Urinary bladder (tissue), 4 donors: ENCODE measurements at places on chromosomes 1 and 21.

DNA sequence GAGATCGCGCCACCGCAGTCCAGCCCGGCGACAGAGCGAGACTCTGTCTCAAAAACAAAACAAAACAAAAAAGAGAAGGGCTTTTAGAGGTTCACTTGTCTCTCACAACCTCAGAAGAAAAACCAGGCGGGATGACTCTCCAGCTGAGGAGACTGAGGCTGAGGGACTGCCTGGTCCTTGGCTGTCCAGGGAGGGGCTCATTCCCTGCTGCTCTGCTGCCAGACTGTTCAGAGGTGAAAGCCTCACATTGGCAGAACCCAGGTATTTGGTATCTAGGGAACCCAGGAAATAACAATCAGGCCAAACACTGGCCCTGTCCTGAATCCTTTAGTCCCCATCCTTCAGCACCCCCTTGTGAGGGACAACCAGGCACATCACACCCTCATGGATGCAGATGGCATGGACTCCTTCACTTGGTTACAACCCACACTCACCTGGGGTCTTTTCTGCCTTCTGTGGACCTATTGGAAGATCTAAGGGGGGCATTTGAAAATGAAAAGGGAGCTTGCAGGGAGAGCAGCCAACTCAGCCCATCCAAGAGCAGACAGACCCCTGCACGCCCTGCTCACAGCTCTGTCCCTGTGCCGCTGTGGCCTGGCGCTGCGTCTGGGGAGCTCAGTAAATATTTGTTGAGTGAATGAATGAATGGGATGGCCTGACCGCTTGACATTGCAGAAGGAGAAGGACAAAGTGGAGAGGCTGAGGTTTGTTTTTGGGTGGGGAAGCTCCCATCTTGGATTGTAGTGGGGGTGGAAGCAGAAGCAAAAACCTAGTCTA is 33.4 kb downstream of the CD247 start:
- DNase-seq, result no peak

DNA sequence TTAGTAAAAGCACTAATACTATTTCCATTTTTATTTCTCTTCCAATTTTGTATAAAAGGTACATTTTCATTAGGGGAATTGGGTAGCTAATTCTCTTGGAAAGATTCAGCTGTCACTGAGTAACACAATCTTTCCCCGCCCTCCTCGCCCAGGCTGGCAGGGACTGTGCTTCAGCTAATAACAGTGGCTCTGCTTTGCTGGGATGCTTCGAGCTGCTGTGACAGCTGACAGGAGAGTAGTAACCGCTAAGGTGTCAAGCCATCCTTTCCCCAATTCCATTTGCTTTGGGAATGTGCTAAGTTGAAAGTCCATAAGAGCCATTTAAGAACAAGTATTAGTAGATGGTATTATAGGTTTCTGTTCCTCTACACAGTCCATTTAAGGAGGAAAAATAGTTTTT is 106.7 kb upstream of the NRIP1 start:
- DNase-seq, result no peak

- no peak for DNase-seq
Measured at GRCh38 chr1:109948285-109948630, 36.3 kb upstream of the AHCYL1 start.

DNA sequence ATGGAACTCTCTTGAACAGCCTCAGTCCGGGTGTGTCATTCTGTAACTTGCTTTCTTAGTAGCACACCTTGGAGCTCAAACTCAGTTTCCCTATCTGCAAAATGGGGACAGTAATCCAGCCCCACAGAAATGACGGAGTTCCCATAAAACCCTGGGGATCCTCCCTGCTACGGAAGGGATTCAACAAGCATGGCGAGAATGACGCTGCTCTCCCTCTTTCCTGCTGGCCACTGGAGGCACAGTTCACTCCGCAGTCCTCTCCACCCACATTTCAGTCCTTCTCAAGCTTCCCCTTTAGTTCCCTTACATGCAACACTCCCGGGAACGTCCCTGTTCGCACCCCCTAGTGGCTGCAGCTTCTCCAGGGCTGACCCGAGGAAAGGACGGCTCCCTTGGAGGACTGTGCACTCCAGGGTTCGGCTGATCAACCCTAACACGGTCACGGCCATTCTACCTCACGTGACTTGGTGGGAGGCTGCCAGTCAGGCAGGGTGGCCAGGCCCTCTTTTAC is 20.6 kb downstream of the RUNX3 start:
- no peak for DNase-seq

DNA sequence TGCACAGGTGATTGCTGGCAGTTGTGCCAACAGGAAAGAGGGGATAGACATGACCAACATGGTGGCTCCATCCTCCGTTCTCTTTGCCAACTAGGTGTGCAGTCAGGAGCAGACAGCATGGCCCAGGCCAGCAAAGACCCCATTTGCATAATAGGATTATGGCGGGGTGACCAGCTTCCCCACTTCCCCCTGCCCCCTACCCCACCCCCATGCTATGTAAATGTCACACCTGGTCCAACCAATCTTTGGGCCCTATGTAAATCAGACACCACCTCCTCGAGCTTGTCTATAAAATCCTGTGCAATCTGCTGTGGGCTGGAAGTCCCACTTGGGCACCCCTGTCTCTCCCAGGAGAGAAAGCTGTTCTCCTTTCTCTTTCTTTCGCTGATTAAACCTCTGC is 146.0 kb downstream of the SLC30A10 start:
- no peak for DNase-seq

- DNase-seq, result peak; percentile 11
Measured at GRCh38 chr21:32770871-32771523, 558 bp downstream of the PAXBP1 start.

DNA sequence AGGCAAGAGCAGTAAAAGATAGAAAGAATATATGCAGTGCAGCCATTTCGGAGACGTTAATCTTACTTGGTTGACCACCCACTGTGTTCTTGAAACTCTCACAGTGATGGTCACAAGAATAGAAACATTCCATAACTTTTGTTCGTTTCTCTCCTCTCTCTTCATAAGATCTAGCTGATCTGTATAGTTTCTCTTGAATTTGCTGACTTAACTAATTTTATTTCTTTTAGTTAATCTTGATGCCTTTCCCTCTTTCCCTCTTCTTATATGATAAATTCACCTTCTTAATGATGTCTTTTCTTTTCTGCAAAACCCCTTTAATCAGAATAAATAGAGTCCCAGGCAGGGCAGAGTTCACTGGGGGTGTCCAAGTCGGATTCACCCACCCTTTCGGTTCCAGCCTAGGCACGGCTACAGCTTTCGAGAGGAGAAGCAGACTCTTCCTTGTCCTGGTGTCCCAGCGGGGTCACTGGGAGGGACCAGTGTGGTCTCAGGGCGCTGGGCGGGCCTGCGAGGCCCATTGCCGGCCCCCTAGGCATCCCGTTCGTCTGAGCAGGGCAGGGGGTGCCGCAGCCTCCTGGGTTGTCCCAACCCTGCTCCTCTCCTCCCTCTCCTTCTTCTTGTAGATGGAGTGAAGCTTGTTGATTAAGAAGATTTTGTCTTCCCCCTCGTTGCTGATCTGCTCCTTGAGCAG is 39.8 kb downstream of the ZNF691 start:
- no peak for DNase-seq
